ENCODE measurements at places on chromosomes 4 and X.

DNA sequence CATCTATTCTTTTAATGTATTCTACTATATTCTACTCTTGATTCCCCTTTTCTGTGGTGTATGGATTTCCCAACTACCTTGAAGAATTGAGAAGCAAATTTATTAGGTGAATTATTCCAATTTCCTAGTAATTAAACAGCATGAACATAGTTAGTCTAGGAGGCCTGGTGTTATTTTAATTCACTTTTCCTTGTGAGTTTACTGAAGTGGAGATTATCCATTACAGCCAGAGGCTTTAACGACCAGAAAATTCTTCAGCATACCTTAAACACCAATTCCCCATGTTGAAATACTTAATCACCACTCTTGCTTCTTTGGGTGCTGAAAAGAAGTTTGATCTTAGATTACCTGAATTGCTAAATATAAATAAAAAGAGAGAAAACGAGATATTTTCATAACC, 29.4 kb downstream of the FAT4 start:
- DNase-seq, result no peak

GRCh38 chr4:139301821-139302611, at the start of gene NDUFC1:
NDUFC1 (minus strand) TSS chr4:139302477; CDS start chr4:139295798, 6,679 bp downstream.
- DNase-seq, result peak; percentile 75

DNA sequence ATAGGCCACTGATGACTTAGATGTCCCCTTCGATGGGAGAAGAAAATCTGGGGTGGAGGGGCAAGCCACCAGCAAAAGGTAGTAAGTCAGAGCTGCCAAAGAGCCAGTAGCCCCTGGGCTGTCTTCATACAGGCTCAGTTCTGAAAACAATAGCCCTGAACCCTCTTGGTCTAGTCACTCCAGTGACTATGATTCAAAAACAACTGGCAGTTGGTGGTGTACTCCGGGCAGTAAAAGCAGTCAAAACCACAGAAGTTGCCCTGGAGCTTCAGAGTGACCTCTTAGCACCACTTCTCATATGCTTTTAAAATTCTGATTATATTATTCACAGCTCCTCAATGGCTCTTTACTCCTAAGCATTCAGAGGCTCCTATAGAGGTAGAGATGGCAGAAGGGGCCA, 164.3 kb upstream of the MAMLD1 start:
- DNase-seq, result no peak

GRCh38 chr4:89674876-89675459, 162.0 kb downstream of the SNCA start:
- no peak for DNase-seq

- no peak for DNase-seq
Measured at GRCh38 chr4:89724716-89725115, 112.2 kb downstream of the SNCA start.

GRCh38 chr4:791252-791897, 34.6 kb downstream of the CPLX1 start:
- no peak for DNase-seq

DNA sequence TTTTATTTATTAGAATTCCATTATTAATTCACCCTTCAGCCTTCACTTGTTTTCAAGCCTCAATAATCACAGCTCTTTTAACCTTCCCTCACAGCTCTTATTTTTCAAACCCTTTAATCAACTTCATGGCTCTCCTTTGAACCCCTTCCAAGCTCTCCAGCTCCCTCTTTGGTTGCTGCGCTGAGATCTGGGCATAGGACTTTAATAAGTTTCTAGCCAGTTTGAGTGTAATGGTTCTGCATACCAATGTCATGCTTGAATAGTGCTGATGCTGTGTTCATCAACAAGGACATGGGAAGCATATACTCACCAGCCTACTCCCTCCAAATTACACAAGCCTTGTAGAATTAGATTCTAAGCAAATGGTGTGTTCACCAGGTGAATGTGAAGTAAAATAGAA, 3.5 kb upstream of the RNF212 start:
- no peak for DNase-seq

DNA sequence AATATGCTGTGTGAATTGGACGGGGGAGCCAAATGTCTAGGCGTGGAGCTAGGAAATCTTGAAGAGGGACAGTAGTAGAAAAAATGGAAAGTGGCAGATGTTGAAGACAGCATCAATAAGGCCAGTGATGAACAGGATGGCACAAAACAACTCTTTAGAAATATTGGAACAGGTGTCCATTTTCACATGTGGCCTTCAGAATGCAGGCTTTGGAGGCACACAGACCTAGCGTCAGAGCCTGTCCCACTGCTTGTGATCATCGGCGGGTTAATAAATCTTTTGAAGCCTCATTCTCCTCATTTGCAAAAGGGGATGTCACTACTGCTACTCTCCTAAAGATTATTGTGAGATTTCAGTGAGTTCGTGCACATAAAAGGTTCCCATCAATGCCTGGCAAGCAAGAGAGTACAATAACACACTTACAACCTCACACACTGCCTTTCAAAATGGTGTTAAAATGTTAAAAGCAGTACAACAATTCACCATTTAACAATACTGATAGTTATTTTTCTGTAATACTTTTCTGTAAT, 2.4 kb downstream of the PDLIM3 start:
- DNase-seq, result no peak

- no peak for DNase-seq
Measured at GRCh38 chr4:114272226-114272625, 292.8 kb upstream of the ARSJ start.

DNA sequence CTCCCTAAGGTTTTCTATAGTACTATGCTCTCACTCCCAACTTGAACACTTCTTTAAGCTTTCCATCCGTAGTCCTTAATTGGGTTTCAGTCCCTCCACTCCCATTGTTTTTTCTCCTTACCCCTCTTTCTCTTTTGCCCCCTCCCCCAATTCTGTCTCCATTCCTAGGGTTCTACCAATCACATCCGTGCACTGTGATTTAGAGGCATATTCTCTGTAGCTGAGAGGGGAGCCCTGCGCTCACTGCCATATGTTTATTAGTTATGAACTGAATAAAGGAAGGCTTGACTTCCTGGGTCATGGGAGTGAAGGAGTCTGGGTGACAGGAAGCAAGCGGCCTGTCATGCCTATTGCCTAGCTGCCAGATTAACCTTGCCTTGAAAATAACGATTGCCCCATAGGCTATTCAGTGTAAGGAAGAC, 471 bp downstream of the MCTS1 start:
- DNase-seq, result peak; percentile 14

DNA sequence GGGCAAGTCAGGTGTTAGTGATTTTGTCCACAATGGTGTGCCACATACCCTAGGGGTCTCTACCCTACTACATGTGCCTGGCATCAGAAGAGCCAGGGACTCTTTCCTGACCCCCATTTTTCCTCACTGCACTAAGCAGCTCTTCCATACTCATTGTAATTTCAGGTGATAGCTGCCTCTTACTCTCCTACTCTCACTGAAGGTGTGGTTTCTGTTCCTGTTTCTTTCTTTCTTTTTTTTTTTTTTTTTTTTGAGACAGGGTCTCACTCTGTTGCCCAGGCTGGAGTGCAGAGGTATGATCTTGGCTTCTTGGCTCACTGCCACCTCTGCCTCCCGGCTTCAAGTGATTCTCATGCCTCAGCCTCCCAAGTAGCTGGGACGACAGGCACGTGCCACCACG, 164.9 kb upstream of the USP9X start:
- no peak for DNase-seq

DNA sequence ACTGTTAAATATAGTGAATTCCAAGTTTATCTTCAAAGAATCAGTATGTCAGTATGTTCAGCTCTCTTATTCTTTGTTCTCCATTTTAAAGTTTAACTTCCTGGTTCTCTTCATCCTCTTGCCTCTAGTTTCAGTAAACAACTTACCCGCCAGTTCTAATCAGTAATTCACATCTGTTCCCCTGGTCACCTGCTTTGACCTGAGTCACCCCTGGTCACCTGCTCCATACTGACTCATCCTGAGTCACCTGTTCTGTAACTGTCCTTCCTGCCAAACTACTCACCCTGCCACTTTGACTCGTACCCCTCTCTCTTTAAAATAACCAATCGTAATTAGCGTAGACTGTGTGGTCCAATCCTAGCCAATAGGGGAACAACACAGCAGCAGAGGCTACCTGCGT, 992.7 kb upstream of the HS3ST1 start:
- no peak for DNase-seq

GRCh38 chr4:106875340-106875739, 160.8 kb downstream of the DKK2 start:
- DNase-seq, result no peak

GRCh38 chrX:19904778-19905367, 17.5 kb upstream of the SH3KBP1 start:
- DNase-seq, result peak; percentile 15

DNA sequence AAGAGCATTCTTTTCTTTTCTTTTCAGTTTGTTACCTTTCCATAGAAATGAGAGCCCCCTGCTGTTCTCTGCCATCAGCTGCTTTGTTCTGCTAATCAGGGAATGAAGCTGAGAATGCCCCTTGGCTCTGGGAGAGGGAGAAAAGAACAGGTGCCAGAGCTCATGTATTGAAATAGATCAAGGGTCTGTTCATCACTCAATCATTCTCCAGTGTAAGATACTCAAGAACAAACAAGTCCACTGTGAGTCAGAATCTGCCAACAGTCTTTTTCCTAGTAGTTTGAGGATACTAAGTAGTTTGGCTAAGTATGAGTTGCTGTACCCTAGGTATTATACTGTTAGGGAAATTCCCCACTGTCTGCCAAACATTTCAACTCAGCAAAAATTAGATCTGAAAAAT, 144.3 kb downstream of the RTL3 start:
- no peak for DNase-seq

DNA sequence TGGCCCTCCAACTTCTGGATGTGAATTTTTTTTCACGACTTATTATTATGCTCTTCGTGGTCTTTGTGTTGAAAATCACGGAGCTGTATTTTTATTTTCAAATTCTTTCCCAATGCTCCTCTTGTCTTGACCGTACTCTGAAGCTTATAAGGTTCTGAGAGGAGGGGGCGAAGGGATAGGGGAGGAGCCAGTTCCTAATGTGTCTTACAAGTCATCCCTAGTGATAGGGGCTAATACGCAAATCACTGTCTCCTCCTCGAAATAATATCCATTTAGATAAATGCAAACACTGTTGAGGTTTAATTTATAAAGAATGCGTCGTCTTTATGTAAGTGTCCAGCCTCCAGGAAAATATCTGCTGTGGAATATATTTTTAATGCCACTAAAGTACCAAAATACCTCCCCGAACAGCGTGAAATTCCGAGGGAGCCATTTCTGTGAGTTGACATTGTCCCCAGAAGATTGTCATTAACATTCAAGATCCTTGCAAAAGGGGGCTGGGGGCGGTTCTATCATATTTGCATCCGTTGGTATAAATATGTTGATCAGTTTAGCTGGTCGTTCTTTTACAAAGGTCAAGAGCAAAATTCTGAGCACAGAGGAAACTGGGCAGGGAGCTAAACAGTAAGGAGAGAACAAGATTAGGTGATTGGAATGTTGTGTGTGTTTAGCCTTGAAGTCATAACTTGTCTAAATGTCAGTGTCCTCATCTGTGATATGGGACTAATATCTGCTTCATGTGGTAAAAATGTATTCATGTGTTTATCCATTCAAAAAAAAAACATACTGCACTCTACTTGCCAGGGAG, 3.7 kb upstream of the FAT1 start:
- DNase-seq, result no peak

GRCh38 chrX:55787063-55787462, 69.5 kb downstream of the RRAGB start:
- no peak for DNase-seq

DNA sequence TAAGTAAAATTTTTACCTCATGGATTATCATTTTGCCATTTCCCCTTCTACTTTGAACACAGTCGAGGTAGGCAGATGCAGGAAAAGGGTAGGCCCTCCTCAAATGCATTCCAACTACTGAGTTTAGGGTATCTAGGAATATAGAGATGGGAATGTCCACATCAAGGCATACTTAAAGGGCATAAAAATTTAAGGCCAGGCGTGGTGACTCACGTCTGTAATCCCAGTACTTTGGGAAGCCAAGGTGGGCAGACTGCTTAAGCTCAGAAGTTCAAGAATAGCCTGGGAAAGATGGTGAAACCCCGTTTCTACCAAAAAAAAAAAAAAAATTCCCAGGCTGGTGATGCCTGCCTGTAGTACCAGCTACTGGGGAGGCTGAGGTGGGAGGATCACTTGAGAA, 146.5 kb downstream of the PDGFC start:
- DNase-seq, result no peak

GRCh38 chr4:77636902-77637301, 31.3 kb downstream of the CXCL13 start:
- DNase-seq, result no peak

DNA sequence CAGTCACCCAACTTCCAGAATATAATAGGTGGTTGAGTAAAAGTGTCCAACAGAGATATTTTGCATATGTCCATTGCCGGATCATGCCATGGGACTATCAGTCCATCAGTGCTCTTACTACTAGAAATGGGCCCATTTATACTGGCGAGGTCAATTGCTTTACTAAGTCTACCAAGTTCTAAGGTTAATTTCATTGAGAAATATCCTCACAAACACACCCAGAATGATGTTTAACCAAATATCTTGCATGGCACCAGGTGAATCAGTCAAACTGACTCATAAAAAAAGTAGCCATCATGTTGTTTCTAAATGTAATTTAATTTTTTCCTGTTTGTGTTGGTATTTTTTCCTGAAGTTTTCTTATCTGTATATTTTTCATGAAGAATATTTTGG, 1217.0 kb downstream of the RAPGEF2 start:
- no peak for DNase-seq

DNA sequence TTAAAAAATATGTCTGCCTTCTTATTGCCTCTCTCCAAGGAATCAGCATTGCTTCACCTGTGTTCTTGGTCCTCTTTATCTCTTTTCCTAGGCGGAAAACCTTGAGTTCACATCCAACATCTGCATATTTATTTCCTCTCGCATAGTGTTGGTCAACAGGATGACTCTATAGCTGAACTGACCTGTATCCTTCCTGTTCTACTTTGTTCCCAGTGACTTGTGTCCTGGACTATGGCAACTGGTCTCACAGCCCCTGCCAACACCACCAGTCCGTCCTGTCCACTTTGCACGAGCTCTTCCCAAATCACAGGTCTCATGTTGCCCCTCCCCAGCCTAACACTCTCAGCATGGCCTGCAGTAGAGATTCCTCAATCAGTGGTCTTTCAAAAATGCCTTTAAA, 2.0 kb downstream of the DIPK2B start:
- no peak for DNase-seq

- DNase-seq, result no peak
Measured at GRCh38 chr4:112752061-112752460, 115.1 kb downstream of the LARP7 start.

Data from right cardiac atrium (tissue), 5 donors.